ENCODE measurements at places on chromosomes 5 and 9.

GRCh38 chr5:38596981-38597380 is 40.5 kb upstream of the LIFR start:
- H3K4me3 ChIP-seq = no peak overlapping the region
- H3K27ac ChIP-seq = no peak overlapping the region
- DNase-seq = no peak
- H3K36me3 ChIP-seq = no peaks in the 10 kb centered on the region
- no peaks in the 10 kb centered on the region for H3K27me3 ChIP-seq
- H3K4me1 ChIP-seq = peaks cover 3% of the 10 kb centered on the region

DNA sequence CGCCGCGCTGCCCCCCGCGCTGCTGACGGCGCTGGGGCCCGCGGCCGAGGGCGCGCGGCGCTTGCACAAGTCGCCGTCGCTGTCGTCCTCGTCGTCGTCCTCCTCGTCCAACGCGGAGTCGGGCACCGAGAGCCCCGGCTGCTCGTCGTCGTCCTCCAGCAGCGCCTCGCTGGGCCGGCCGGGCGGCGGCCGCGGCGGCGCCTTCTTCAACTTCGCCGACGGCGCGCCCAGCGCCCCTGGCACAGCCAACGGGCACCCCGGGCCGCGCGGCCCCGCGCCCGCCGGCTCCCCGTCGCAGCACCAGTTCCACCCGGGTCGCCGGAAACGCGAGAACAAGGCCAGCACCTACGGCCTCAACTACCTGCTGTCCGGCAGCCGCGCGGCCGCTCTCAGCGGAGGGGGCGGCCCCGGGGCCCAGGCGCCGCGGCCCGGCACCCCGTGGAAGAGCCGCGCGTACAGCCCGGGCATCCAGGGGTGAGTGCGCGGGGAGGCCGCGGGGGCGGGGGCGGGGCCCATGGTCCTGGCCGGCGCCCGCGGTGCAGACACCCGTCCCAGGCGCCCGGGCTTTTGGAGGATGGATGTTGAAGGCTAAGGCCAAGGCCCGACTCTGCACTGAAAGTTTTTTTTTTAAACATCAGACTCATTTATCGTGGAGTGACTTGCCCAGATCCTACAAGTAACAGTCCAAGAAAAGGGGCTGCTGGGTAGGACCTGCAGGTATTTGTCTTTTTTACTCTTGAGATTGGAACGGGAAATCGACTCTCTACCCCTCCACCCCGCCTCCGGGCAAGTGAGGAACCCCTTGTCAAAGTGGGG is 1.2 kb downstream of the TENT4A start:
- DNase-seq = no peak
- no peaks in the 10 kb centered on the region for H3K27me3 ChIP-seq
- no peak overlapping the region for H3K27ac ChIP-seq
- peaks cover 13% of the 10 kb centered on the region for H3K36me3 ChIP-seq

DNA sequence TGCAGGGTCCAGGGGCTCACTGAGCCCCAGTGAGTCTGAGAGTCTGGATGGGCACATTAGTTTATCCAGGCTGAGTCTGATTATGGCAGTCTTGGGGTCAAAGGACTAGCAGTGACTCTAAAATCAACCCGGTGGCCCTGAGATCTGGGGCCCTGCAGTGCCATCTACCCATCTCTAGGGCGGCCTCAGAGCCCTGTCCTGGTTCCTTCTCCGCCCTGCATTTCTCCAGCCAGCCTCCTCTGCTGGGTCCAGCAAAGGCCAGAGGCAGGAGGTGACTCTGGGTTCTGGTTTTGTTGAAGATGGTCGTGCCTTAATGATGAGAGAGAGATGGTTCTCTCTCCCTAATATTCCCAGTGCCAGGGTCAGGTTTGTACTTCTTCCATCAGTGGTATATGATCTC is 15.0 kb downstream of the DCANP1 start:
- no peak overlapping the region for H3K27ac ChIP-seq
- peaks cover 11% of the 10 kb centered on the region for H3K36me3 ChIP-seq
- peak; percentile 22 for DNase-seq
- H3K4me3 ChIP-seq = no peak overlapping the region

GRCh38 chr5:154714266-154714986 is 40.8 kb upstream of the LARP1 start:
- DNase-seq = no peak
- no peak overlapping the region for H3K27ac ChIP-seq
- no peaks in the 10 kb centered on the region for H3K36me3 ChIP-seq

DNA sequence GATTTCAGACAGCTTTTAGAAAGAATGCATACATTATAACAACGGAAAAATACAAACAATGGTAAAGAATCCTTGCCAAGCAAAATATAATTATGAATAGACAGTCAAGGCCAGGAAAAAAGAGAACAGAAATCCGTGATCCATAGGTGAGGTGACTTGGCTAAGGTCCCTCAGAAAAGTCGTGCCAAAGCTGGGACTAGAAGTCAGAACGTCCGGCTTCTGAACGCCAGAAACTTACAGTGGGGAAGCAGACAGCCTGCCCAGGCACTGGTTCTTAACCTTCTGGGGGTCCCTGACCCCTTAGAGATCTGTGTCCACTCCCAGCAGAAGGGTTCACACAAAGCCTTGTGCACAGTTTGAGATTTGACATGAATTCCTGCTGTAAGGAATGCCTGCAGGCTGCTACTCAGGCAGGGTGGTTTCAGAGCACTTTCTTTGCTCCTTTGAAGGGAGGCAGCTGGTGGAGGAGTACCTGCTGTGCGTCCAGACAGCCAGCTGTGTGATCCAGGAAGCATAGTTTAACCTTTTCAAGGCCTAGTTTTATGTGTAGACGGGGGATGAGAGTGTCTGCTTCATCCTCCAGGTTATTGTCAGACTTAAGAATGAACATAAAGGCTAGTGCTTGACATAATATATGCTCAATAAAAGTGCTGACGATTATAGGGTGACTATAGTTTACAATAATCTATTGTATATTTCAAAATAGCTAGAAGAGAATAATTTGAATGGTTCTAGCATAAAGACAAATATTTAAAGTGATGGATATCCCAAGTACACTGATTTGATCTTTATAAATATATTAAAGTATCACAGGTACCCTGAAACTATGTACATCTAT is 852 bp downstream of the ARHGEF37 start:
- peak overlapping the region; percentile 86 for H3K4me3 ChIP-seq
- DNase-seq = peak; percentile 65
- no peaks in the 10 kb centered on the region for H3K36me3 ChIP-seq
- no peaks in the 10 kb centered on the region for H3K4me1 ChIP-seq

DNA sequence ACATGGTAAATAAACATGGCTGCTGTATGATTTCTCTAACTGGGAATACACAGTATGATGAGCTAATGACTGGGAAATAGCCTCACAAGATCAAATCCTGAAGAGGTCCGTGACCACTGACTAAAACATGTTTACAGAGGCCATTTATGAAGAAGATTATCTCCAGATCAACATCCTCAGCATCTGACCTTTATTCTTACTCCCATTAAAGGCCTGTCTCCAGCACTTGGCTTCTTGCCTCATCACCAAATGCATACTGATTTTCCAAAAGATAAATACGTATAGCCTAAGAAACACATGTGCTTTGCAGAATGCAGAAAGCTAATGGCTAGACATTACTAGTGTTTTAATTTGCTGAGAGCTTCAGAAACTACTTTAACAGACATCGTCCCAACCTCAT is 108.0 kb upstream of the TSLP start:
- no peaks in the 10 kb centered on the region for H3K4me1 ChIP-seq
- no peak overlapping the region for H3K4me3 ChIP-seq
- H3K27ac ChIP-seq = no peak overlapping the region
- no peaks in the 10 kb centered on the region for H3K36me3 ChIP-seq
- no peak for DNase-seq

DNA sequence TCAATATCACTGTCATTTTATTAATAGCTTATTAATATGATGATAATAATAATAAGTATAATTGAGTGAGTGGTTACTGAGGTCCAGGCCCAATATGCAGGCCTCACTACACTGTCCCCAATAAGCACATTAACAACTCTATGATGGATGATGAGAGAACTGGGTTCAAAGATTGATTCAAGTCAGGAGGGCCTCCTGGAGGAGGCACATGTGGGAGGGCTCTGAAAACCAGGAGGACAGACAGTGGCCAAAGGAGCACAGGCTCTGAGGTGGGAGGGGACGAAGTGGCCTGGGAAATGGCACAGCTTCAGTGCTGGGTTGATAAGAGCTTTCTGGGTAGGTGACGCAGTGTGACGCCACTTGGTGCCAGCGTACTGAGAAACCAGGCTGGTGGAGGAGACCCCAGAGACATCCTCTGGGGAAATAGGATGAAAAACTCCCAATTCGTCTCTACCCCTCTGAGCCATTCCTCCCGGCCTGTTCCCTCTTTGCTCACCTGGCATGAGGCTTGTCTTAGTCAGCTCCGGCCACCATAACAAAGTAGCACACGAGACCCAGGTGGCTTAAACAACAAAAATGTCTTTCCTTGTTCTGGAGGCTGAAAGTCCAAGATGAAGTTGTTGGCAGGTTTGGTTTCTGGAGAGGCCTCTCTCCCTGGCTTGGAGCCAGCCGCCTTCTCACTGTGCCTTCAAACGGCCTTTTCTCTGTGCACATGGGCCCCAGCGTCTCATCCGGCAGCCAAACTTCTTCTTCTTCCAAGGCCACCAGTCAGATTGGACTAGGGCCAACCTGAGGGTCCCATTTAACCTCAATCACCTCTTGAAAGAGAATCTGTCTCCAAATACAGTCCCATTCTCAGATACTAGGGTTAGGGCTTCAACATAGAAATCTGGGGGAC is 31.6 kb downstream of the NTNG2 start:
- no peaks in the 10 kb centered on the region for H3K36me3 ChIP-seq
- H3K4me1 ChIP-seq = no peaks in the 10 kb centered on the region
- H3K4me3 ChIP-seq = no peak overlapping the region
- H3K27ac ChIP-seq = no peak overlapping the region
- DNase-seq = no peak
- H3K27me3 ChIP-seq = no peaks in the 10 kb centered on the region

- no peaks in the 10 kb centered on the region for H3K36me3 ChIP-seq
- H3K4me3 ChIP-seq = no peak overlapping the region
- no peak for DNase-seq
- H3K27me3 ChIP-seq = no peaks in the 10 kb centered on the region
- H3K27ac ChIP-seq = no peak overlapping the region
Measured at GRCh38 chr9:71295928-71296327, 174.5 kb upstream of the TRPM3 start.

- no peaks in the 10 kb centered on the region for H3K36me3 ChIP-seq
- H3K27ac ChIP-seq = no peak within 1 kb of the TSS
- H3K4me1 ChIP-seq = no peaks in the 10 kb centered on the region
- peak within 1 kb of the TSS; percentile 76 for H3K4me3 ChIP-seq
- peaks cover 24% of the 10 kb centered on the region for H3K27me3 ChIP-seq
Measured at GRCh38 chr5:44389090-44389822, at the start of gene FGF10. Gene FGF10, minus strand, starts transcription at chr5:44389420. Its CDS starts 738 bp downstream, at chr5:44388682.

DNA sequence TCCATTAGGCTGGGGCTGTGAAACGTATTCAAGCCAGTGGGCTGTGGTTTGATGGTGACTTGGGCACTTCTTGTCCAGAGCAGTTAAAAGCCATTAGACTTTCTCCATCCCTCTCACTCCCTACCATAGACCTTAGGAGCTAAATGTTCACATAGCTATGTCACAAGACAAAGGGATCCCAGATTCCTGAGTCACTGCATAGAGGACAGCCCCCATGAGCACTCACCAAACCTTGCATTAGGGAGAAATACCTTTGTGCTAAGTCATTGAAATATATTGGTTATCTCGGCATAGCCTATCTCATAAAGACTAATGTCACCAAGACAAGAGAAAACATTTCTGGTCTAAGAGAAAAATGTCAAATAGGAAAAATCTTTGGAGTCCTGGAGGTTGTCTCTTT is 104.3 kb downstream of the TRPM6 start:
- H3K27me3 ChIP-seq = no peaks in the 10 kb centered on the region
- no peak overlapping the region for H3K27ac ChIP-seq
- H3K4me1 ChIP-seq = no peaks in the 10 kb centered on the region
- H3K36me3 ChIP-seq = no peaks in the 10 kb centered on the region

- no peak overlapping the region for H3K4me3 ChIP-seq
- H3K27me3 ChIP-seq = no peaks in the 10 kb centered on the region
- no peak overlapping the region for H3K27ac ChIP-seq
- no peaks in the 10 kb centered on the region for H3K4me1 ChIP-seq
- DNase-seq = no peak
Measured at GRCh38 chr5:138461343-138462125, 3.7 kb upstream of the EGR1 start.

GRCh38 chr5:116248432-116248831 is 163.6 kb downstream of the COMMD10 start:
- H3K36me3 ChIP-seq = no peaks in the 10 kb centered on the region
- no peak overlapping the region for H3K4me3 ChIP-seq
- H3K27ac ChIP-seq = no peak overlapping the region

DNA sequence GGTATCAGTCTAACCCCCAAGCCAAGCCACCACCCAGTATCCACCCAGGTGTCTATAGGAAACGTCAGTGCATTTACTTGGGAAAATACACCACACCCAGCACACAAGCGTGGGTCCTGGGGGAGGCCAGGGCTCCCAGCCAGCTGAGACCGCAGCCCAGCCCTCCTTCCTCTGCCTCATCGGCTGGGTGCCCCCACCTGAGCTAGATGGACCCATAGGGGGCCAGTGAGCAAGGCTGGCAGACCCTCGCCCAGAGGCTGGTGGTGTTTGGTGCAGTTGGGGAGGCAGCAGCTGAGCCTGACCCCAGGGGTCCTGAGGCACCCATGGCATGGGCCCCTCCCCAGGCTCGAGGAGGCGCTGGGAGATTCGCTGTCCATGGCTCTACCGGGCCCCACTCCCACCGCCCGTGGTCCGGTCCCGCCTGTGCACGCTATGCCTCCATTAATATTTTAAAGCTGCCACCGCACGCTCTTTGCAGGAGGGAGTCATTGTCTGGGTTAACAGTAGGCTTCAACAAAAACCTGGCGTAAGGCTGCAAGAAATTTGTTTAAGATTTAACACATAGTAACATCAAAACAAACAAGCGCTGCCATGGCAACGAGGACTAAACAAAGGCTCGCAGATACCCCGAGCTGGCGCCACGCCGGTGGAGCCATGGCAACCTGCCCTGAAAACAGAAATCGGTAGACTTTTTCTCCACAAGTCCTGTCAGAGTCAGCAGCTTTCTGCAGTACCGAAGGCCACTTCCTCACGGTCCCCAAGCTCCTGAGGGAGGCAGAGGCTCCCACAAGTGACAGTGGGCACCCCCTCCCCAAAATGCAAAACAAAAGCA is 20.6 kb downstream of the TPPP start:
- no peaks in the 10 kb centered on the region for H3K4me1 ChIP-seq
- H3K4me3 ChIP-seq = no peak overlapping the region
- peak; percentile 71 for DNase-seq
- H3K27me3 ChIP-seq = no peaks in the 10 kb centered on the region

GRCh38 chr5:59036274-59036961 is 453.5 kb downstream of the RAB3C start:
- 0 out of 2 replicates have a peak, but pooled peaks cover 4% of the 10 kb centered on the region for H3K4me1 ChIP-seq
- no peak for DNase-seq
- H3K4me3 ChIP-seq = no peak overlapping the region
- peaks cover 17% of the 10 kb centered on the region for H3K27me3 ChIP-seq
- no peaks in the 10 kb centered on the region for H3K36me3 ChIP-seq

DNA sequence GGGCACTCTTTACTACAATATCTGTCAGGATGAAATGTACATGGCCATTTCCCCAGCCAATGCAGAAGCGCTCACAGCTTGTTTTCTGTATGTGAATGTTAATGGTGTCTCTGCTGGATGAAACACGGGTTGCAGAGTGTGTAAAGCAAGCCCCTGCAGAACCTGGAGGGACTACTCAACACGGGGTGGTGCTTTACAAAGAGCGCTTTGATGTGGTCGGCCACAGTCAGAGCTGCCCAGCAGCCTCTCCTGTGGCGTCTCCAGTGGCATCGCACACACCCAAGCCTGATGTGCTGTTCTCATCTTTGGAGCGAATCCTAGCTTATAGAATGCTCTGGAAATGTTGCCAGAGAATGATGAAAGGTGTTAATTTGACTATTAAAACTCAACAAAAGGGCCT is 162.7 kb upstream of the NFIL3 start:
- H3K27ac ChIP-seq = no peak overlapping the region
- H3K4me1 ChIP-seq = no peaks in the 10 kb centered on the region
- no peaks in the 10 kb centered on the region for H3K27me3 ChIP-seq
- no peak overlapping the region for H3K4me3 ChIP-seq

All from H9 (cell line).